ENCODE measurements at places on chromosomes 3 and 15.

DNA sequence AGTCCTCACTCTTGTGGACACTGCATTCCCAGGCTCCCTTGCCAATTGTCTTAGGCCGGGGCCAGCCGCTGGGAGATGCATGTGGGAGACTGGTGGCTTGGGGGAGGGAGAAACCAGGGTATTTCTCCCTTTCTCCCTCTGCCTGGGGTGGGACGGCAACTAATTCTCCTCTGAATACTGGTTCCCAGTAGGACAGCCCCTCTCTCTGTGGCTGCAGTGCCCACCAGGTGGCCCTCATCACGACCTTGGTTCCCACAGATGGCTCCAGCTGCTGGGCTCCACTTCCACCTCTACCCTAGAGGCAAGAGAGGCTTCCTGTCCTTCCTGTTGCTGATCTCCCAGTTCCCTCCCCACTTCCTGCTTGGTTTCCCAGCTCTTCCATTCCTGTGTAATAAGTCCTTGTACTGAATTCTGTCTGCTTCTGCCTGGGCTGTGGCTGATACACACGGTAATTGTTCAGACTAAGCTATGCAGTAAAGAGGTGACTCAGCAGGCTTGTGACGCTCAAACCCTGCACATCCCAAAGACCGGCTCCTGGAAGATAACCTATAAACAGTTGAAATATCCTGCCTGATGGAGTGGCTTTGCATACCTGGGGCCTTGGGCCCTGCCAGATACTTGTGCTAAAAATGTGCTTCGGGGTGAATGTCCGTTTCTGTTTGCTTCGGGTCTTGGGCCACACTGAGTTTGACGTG, 20.4 kb upstream of the COPG1 start:
- H3K36me3 ChIP-seq = no peaks in the 10 kb centered on the region
- DNase-seq = no peak
- H3K27me3 ChIP-seq = no peaks in the 10 kb centered on the region
- no peak overlapping the region for H3K27ac ChIP-seq

- H3K4me1 ChIP-seq = no peaks in the 10 kb centered on the region
- no peak overlapping the region for H3K27ac ChIP-seq
- H3K27me3 ChIP-seq = peaks cover 11% of the 10 kb centered on the region
Measured at GRCh38 chr3:126124148-126124868, 40.4 kb upstream of the SLC41A3 start.

GRCh38 chr15:39084674-39085530, 496.0 kb upstream of the THBS1 start:
- no peaks in the 10 kb centered on the region for H3K4me1 ChIP-seq
- no peaks in the 10 kb centered on the region for H3K36me3 ChIP-seq

DNA sequence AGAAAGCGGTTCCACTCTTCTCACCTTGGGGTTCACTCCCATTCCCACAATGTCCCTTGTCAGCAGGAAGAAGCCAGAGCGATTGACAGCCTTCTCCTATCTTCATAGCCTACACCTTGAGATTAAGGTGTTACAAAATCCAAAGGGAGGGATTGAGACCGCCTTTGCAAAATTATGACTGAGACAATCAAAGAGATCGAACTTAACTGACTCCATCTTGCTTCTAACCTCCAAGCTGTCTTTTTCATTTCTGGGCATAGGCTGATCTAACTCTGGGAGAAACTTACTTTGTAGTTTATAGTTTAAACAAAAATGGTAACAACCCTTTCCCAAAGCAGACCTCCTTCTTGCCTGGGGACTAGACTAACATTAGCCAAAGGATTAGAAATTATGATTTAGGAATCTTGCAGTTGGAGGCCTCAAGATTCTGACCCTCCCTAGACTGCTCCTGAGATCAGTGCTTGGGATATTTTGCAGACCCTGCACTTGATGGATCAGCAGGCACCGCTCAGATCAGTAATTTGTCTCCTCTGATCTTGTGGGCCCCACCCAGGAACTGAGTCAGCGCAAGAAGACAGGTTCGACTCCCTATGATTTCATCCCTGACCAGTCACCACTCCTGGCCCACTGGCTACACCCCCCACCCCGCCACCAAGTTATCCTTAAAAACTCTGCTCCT, 40.0 kb downstream of the PAQR5 start:
- no peak for DNase-seq
- H3K4me1 ChIP-seq = no peaks in the 10 kb centered on the region
- H3K36me3 ChIP-seq = peaks cover 2% of the 10 kb centered on the region
- peaks cover 4% of the 10 kb centered on the region for H3K27me3 ChIP-seq
- no peak overlapping the region for H3K27ac ChIP-seq

- DNase-seq = peak; percentile 55
- H3K4me1 ChIP-seq = peaks cover 28% of the 10 kb centered on the region
- H3K27ac ChIP-seq = peak overlapping the region; percentile 95
- H3K27me3 ChIP-seq = no peaks in the 10 kb centered on the region
Measured at GRCh38 chr3:33096093-33096868, 665 bp downstream of the GLB1 start.

GRCh38 chr3:183108470-183108869, 9.2 kb upstream of the MCCC1 start:
- H3K4me1 ChIP-seq = peaks cover 17% of the 10 kb centered on the region
- no peak overlapping the region for H3K27ac ChIP-seq
- no peaks in the 10 kb centered on the region for H3K27me3 ChIP-seq
- H3K4me3 ChIP-seq = no peak overlapping the region
- H3K36me3 ChIP-seq = no peaks in the 10 kb centered on the region

DNA sequence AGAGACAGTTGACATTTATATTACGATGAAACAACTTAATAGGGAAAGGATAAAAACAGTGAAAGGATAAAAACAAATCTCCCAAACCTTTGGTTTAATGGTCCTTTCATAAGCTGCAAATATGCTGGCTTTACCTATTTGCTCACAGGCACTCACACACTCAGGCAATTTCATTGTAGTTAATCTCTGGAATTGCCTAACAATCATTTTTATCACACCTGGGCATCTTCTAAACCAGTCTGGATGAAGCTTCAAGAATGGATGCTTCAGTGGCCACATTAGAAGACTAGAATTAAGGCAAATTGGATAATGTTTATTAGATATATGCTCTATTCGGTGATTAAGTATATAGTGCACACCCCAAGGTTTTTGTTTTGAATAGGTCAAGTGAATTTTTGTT, 13.5 kb downstream of the OSBPL10 start:
- H3K27ac ChIP-seq = peak overlapping the region; percentile 37
- no peak overlapping the region for H3K4me3 ChIP-seq
- H3K27me3 ChIP-seq = no peaks in the 10 kb centered on the region

GRCh38 chr3:110564674-110565073, 506.9 kb upstream of the NECTIN3 start:
- H3K36me3 ChIP-seq = no peaks in the 10 kb centered on the region
- no peak for DNase-seq
- H3K4me1 ChIP-seq = no peaks in the 10 kb centered on the region
- H3K4me3 ChIP-seq = no peak overlapping the region

DNA sequence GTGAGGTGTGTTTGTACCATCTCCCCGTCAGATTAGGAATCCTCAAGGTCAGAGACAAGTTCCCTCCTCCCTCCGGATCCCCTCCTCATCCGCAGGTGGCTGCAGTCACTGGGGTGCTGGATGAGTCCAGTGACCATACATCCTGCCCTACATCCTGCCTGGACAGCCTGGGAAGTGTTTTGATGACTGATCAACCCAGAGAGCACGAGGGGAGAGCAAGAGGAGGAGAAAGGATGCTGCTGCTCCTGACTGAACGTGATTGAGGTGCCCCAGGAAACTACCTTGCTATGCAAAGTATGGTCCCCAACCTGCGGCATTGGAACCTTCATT, 65.1 kb downstream of the SLC12A8 start:
- no peak overlapping the region for H3K4me3 ChIP-seq
- peaks cover 16% of the 10 kb centered on the region for H3K27me3 ChIP-seq
- H3K4me1 ChIP-seq = peaks cover 38% of the 10 kb centered on the region
- no peaks in the 10 kb centered on the region for H3K36me3 ChIP-seq
- no peak overlapping the region for H3K27ac ChIP-seq

DNA sequence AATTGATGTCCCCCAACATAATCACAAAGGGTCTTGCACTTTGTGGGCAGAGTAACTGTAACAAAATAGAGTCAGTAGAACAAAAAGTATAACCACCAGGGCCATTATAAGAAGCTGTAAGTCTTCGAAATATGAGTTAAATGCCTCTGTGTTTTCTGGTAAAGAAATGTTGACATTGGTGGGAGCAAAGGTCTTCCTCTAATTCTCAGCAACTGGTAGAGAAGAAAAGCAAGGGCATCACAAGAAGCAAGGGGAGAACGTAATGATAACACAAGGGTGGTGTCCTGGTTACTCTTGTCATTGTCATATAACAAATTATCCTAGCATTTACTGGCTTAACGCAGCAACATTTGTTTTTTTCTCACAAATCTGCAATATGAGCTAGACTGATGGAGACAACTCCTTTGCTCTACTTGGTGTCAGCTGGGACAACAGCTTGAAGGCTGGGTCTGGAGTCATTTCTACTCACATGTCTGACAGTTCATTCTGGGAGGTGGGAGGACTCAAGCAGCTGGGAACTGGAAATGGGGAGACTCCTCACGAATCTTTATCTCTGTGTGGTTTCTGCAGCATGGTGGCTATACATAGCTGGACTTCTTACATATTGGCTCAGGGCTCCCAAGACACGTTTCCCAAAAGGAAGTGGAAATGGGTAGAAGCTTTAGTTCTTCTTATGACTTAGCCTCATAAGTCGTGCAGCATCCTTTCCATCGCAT, 20.2 kb downstream of the DNAJB11 start:
- H3K27ac ChIP-seq = no peak overlapping the region
- H3K4me1 ChIP-seq = no peaks in the 10 kb centered on the region
- DNase-seq = no peak
- no peak overlapping the region for H3K4me3 ChIP-seq
- H3K36me3 ChIP-seq = peaks cover 7% of the 10 kb centered on the region

- no peaks in the 10 kb centered on the region for H3K4me1 ChIP-seq
- H3K27me3 ChIP-seq = no peaks in the 10 kb centered on the region
- no peak overlapping the region for H3K4me3 ChIP-seq
- peaks cover 12% of the 10 kb centered on the region for H3K36me3 ChIP-seq
Measured at GRCh38 chr15:57735431-57735830, 28.9 kb downstream of the POLR2M start.

DNA sequence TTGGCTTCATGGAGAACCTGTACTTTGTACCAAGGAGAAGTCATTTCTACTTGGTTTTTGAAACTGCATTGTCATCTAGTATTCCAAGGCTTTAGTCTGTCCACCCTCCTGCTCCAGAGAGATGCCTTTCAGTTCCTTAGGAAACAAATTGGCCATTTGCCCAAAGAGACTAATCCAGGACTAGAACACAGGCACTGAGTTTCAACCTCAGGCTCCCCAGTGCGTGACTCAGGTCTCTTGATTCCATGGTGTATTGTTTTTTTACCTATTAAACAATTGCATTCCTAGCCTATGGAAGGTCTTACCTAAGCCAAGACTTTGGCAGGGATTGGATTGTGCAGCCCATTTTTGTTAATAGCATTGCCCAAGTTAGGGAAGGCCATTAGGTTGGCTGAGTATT, 214.8 kb upstream of the CTDSPL start:
- H3K4me1 ChIP-seq = no peaks in the 10 kb centered on the region
- no peaks in the 10 kb centered on the region for H3K27me3 ChIP-seq
- H3K27ac ChIP-seq = no peak overlapping the region
- no peaks in the 10 kb centered on the region for H3K36me3 ChIP-seq
- H3K4me3 ChIP-seq = no peak overlapping the region

DNA sequence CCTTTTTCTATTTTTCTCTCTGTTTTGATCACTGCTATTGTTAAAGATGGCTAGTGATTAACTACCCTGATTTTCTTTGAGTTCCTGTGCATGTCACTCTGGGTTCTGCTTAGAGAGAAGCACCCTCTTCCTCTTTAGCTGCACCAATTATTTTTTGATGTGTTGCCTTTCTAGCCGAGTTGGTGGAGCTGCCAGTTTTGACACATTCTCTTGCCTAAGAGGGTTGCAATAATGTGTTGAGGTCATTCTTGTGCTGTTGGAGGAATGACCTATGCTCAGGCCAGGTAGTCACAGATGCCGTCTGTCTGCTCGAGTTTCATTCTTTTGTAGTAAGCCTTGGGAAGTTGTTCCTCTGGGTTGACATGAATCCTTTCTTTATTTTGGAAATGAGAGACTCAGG, 84.6 kb upstream of the DPH6 start:
- H3K27me3 ChIP-seq = peaks cover 13% of the 10 kb centered on the region
- H3K27ac ChIP-seq = no peak overlapping the region
- DNase-seq = no peak
- H3K4me1 ChIP-seq = no peaks in the 10 kb centered on the region
- H3K4me3 ChIP-seq = no peak overlapping the region

DNA sequence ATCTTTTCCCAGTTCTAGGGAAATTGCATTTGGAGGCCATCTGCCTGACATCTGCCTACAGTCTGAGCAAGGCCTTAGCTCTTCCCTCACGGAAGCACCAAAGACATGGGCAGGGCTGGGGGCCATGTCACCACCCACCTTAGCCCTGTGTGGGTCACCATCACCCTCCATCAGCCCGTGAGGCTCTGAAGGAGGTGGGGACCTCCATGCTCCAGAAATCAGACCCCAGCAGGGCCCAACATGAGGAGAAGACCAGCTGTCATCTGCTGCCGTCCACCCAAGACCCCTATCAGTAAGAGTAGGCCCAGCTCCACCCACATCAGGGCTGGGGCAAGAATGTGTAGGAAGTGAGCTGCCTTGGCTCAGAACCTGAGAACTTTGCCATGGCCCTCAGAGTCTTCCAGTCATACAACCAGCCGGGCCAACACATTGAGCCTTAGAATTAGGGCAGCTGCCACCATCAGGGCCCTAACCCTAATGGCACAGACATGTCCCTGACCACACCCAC, 1.9 kb downstream of the TMIE start:
- H3K27me3 ChIP-seq = peaks cover 47% of the 10 kb centered on the region
- DNase-seq = no peak
- no peaks in the 10 kb centered on the region for H3K36me3 ChIP-seq

GRCh38 chr15:41001524-41002214, 48.4 kb downstream of the CHAC1 start:
- no peak for DNase-seq
- no peak overlapping the region for H3K27ac ChIP-seq
- H3K4me1 ChIP-seq = no peaks in the 10 kb centered on the region
- H3K4me3 ChIP-seq = no peak overlapping the region
- peaks cover 19% of the 10 kb centered on the region for H3K36me3 ChIP-seq

GRCh38 chr3:184158404-184158803, 3.2 kb downstream of the DVL3 start:
- DNase-seq = no peak
- H3K36me3 ChIP-seq = peaks cover 18% of the 10 kb centered on the region

DNA sequence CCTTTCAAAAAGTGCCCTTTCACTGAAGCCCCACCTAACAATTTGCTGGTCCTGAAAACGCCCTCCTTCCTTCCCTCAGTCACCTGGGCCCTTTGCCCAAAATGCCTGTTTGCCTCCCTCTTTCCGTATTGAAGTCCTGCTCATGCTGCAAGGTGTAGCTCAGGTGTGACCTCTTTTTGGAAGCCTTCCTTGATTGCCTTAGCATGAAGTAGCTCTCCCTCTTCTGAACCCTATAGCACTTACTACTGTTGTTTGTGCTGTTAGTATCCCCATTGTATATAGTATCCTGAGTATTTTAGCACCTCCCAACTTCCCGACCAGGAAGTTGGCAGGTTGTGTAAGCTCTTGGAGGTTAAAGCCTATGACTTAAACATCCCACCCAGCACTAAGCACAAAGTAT, 1.7 kb downstream of the PLS1 start:
- no peak overlapping the region for H3K4me3 ChIP-seq
- H3K36me3 ChIP-seq = no peaks in the 10 kb centered on the region
- H3K27me3 ChIP-seq = no peaks in the 10 kb centered on the region
- no peak for DNase-seq

All from stimulated activated naive B cell treated with anti-CD40 and anti-IgM and Interleukin-4, amounts not matched to agents 10 μg/mL and 1 μg/mL and 100 μg/mL, for 72 hours (primary cell).